ENCODE measurements at places on chromosomes 2 and 18.

GRCh38 chr2:69499966-69500365 is 62.7 kb upstream of the NFU1 start:
- DNase-seq, result no peak

GRCh38 chr2:84986018-84986417 is 15.1 kb downstream of the KCMF1 start:
- no peak for DNase-seq

GRCh38 chr2:48727560-48727959 is 28.0 kb downstream of the LHCGR start:
- no peak for DNase-seq

- no peak for DNase-seq
Measured at GRCh38 chr2:216554755-216555154, 56.1 kb downstream of the RPL37A start.

GRCh38 chr2:45904267-45904945 is 252.9 kb downstream of the PRKCE start:
- DNase-seq, result no peak

- DNase-seq, result no peak
Measured at GRCh38 chr2:170368370-170368769, 190.4 kb downstream of the MYO3B start.

GRCh38 chr2:100046961-100047947 is 95.1 kb downstream of the AFF3 start:
- no peak for DNase-seq

- DNase-seq, result peak; percentile 46
Measured at GRCh38 chr2:98086491-98087446, at the start of gene VWA3B. Gene VWA3B, plus strand, starts transcription at chr2:98087167. Its CDS starts 5,926 bp downstream, at chr2:98093093.

DNA sequence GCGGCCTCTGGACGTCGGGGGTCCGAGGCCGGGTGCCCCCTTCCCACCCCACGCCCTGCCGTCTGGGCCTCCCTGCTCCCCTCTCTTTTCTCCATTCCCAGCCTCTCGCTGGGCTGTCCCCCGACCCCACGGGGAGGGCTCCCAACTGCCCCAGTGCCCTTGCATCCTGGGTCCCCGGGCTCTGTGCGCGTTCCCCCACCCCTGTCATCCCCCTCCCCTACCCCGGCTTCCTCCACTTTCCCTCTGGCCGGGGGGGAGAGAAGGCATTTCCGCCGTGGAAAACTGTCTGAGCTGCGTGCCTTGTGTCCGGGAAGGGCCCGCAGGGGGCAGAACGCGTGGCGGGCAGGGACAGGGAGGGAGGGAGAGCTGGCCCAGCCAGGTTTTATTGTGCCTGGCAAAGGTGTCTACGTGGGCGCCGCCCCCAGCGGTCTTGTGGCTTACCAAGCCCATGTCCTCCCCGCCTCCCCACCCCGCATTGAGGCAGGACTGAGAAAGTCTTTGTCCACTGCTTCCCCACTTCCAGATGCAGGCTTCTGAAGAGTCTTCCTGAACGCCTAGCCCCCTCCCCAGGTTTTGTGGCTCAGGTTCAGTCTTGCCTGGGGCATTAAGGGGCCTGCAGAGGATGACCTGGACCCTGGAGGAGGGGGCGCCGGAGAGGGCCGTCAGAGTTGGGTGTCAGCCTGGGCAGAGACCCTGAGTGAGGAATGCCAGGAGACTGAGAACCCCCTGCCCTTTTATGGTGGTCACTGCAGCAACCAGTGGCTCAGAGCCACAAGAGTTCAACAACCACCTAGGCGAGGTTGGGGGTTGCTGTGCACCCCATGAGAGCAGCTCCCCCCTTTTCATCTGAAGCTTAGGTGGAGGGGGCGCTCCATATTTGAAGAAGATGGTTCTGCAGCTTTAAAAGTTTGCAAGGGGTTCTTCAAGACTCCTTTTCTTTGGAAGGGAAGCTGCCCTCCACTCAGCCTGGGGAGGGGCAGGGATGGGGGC is 1.3 kb downstream of the ITM2C start:
- peak; percentile 37 for DNase-seq

GRCh38 chr2:5365871-5366461 is 326.2 kb upstream of the SOX11 start:
- peak; percentile 85 for DNase-seq

GRCh38 chr2:42880738-42881690 is 88.6 kb upstream of the HAAO start:
- no peak for DNase-seq

DNA sequence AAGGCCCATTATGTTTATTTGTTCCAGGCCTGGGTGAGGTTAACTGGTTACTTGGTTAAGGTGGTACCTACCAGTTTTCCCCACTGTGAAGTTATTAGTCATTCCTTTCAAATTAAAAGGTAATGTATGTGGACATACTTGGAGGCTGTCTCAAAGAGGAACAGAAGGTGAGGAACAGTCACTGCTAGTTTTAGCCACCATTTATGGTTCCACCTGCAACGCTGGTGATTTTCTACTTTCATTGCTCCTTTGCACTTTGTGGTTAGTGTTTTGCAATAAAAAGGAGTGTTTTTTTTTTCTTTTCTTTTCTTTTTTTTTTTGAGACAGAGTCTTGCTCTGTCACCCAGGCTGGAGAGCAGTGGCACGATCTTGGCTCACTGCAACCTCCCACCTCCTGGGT is 6.1 kb upstream of the ST6GAL2 start:
- DNase-seq, result no peak

DNA sequence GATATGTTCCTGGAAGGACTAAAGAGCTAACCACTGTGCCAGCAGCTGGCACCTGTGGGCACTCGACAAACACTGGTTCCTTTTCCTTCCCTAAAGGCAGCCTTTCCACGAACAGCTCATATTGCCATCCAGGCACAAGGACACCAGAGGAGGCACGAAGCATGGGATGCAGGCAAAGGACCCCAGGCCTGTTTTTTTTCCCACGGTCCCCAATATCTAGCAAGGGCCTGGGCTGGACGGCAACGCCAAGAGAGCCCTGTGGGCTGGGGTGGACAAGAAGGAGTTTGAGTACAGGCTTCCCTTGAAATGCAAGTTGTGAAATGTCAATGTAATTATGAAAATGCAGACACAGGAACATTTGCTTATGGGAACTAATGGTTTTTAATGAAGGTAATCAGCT is 135.9 kb downstream of the CYP26B1 start:
- no peak for DNase-seq

DNA sequence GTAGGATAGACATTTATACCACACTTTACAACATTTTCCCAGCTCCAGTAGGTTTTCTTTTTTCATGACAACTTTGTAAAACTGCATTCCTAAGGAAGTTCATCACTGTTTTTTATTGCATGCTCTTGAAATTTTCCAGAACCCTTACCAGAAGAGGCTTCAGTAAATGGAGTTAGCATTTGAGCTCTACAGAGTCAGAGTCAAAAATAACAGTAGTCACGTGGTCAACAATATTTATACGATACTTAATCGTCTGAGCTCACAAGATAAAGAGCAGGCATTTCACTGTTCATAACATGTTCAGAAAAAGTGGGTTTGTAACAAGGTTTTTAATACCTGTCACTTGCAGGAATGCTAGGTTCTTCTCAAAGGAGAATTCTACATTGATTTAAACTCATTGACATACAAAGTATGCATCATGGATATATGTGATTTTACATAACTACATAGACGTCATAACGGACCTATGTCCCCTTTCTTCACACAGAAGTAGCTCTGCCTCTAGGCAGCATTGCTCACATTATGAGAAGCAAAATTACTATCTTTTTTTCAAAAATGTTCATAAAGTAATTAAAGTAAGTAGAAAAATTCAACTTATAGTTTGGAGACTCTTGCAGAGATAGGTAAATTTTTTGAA is 187.0 kb upstream of the COL3A1 start:
- DNase-seq, result no peak

DNA sequence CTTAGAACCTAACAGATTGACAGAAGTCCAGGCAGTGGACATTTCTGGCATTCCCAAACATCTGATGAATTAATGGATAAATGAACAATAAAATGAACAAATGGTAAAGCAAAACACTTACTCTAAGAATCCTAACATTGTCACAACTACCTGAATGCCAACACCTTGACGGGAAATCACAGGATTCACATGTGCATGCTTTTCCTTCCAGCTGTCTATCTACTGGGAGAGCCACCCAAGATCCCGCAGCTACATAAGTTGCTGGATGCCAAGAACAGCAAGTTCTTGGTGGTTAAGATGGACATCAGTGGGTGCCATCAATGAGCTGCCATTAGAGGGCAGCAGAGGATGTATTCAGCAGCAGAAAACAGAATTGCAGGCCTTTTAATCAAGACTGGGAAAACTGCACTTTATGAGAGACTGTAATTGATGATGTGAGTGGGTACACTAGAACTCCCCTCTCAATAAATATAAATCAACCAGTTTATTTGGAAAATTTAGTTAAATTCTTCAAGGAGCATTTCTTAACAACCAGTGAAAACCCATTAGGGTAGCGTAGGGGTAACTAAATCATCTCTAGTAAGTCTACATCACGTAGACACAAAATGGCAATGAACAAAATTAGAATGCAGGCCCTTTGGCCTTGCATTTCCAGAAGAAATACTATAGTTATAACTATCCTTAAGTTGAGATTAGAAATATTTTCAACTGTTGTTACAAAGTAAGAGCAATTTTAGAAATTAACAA is 45.6 kb downstream of the SESTD1 start:
- no peak for DNase-seq

DNA sequence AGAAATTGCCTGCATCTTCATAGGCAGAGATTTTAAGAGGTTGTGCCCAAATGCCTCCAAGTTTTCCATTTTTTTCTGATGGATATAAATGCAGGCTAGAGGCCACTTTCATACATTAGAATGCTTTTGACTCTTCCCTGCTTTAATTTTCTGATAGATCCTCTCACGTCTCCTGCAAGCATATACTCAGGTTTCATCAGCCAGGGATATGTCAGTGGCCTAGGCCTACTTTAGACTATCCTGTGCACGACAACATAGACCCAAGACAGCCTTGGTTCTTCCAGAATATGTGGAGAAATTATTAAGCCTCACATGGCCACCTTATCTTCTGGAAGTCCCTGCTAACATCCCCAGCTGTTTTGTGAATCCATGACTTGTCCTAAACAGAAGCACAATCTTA is 415.9 kb downstream of the TDRD15 start:
- DNase-seq, result no peak

GRCh38 chr2:236107942-236108625 is 60.1 kb downstream of the GBX2 start:
- no peak for DNase-seq

DNA sequence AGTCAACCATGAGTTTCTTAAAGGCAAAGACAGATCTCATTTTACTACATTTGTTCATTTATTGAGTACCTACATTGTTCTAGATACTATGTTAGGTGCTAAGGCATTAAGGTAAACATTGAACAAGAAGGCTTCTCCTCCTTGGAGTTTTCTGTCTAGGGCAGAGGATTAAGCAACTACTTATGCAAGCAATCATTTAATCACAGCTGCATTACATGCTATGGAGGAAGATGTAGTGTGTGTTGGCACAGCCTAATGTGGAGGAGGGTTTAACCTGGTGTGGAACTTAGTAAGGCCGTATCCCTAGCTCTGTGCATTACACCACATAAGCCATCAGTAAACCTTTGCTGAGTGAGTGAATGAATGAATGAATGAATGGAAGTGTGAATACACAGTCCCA is 106.5 kb upstream of the MAP3K20 start:
- no peak for DNase-seq

GRCh38 chr2:71474744-71475397 is 21.5 kb downstream of the DYSF start:
- no peak for DNase-seq

DNA sequence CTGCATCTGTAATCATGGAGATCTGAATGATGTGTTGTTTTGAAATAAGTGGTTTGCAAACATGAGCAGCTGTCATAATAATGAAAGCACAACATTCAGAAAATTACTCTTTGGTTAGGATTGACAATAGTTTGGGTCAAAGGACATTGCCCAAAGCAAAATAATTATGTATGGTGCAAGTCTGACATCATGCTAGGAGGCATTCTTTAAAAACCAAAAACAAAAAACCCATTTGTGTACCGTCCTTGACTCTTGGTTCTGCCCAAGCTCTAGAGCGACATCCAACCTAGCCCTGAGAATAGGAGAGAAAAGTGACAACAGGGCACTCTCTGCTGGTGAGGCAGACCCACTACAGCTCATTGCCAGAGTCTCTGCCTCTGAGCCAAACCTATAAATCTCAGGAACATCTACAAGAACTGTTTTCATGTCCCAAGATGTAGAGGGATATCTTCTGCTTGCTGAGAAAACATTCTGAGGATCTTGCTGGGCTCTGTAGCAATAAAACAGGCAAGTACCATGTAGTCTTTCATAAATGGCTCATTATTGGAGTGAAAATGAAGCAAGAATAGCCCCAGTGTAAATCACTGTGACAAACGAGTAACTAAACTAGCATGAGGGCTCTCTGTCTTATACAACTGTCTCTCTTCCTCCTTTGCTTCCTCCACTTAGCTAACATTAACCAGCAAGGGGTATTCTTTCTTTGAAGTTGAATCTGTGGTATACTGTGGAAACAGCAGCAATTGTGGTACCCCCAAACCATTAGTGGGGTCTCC is 266.8 kb upstream of the CXCR4 start:
- peak; percentile 36 for DNase-seq

All from SHP77 (cell line).